Kidney epithelial cell (primary cell): ENCODE measurements at places on chromosomes 1 and 21. TPM values are rescaled to one million over a fixed set of nuclear protein-coding genes. Genes with fewer than 3 reads are reported as not detected.

The TCHH gene
- total RNA-seq, result 0.07 and 0.08 TPM in 2 replicates

The CD34 gene
- 0.04 and 0.41 TPM in 2 replicates for total RNA-seq

The FCMR gene
- 0.71 TPM in 1 of 2 replicates, not detected in the other for total RNA-seq

- DNase-seq, result no peak
Measured at GRCh38 chr1:190949939-190950338, 472.3 kb upstream of the BRINP3 start.

The LCE1E gene
- not detected in 2 replicates for total RNA-seq

DNA sequence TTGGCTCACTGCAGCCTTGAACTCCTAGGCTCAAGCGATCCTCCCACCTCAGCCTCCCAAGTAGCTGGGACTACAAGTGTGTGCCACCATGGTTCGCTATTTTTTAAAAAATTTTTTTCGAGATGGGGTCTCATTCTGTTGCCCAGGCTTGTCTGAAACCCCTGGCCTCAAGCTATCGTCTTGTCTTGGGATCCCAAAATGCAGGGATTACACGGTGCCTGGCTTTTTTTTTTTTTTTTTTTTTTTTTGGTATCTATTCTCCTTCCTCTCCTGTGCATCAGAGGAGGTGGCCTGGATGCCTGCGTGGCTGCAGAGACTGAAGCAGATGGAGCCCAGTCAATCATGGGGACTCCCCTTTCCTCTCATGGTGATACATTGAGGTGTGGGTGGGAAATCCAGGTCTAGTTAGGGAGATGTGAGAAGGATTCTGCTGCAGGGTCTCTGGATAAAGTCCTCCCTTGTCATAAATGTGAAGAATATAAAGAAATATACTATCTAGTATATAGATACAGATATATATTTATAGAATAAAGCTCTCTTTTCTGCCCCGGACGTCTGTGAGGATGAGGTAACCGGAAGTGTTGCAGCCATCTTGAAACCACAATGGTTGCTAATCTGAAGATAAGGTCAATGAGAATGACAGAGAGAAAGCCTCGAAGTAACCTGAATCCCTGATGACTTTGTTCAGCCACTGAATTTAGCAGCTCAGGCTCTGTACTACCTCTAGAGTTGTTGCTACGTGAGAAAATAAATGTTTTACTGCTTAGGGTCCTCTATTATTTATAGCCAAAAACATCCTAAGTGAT is 19.5 kb upstream of the RGSL1 start:
- DNase-seq, result no peak

GRCh38 chr1:151386002-151386401 is 13.4 kb upstream of the PSMB4 start:
- DNase-seq, result no peak

The AK5 gene
- total RNA-seq, result 1.8 and 8.6 TPM in 2 replicates

DNA sequence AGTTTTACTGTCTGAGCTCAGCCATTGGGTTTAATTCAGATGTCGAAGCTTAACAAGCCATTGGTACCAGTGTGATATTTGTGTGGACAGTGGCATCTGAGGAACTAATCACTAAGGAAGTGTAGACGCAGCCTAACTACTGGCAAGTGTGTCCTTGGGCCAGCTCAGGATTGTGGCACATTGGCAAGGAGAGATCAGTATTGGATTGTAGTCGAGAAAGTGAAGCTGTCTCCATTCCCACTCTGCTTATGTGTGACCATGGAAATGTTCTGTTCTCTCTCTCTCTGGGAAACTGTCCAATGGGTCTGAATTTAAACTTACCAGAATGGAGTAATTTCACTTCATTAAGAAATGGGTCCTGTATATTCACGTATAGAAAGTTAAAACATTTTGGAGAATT is 112.2 kb downstream of the ITSN1 start:
- DNase-seq, result no peak

GRCh38 chr1:159187033-159187432 is 15.6 kb downstream of the CADM3 start:
- no peak for DNase-seq

DNA sequence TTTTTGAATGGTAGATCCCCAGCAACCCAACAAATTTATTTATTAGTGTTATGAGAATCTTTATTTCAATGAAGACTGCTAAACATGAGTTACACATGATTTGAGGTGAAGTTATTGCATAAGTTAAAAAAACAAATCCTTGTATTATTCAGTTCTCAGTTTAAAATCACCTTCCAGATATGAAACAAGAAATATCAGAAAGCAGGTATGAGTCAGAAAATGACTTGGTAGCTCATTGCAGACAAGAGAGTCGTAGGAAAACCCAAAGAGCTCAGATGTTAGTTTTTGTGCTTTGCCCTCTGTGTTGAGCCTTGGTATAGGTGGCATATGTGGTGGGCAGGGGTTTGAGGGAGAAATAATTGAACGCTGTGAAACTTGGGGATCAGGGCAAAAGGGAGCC is 339.4 kb downstream of the BRINP3 start:
- DNase-seq, result no peak

- DNase-seq, result no peak
Measured at GRCh38 chr1:2482588-2482987, 6.5 kb downstream of the PLCH2 start.

The ISG20L2 gene
- total RNA-seq, result 17.7 and 25.1 TPM in 2 replicates

- no peak for DNase-seq
Measured at GRCh38 chr1:231808990-231809389, 182.4 kb downstream of the DISC1 start.

DNA sequence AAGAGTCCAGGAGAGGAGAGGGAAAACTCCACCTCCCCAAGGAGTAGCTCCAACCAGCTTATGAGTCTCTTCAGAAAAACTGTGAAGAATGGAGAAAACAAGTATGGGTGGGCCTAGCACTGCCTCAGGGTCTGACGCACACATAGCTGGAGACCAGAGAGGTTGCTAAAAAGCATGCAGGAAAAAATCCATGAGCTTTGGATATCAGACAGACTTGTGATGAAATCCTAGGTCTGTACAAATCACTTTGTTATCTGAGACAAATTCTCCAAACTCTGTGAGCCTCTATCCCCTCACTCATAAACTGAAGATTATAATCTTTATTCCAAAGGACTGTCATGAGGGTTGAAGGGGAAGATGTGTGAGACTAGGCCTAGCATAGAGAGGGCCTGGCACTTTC is 141.5 kb upstream of the FGGY start:
- no peak for DNase-seq
